ENCODE measurements at places on chromosomes 6 and 20.

DNA sequence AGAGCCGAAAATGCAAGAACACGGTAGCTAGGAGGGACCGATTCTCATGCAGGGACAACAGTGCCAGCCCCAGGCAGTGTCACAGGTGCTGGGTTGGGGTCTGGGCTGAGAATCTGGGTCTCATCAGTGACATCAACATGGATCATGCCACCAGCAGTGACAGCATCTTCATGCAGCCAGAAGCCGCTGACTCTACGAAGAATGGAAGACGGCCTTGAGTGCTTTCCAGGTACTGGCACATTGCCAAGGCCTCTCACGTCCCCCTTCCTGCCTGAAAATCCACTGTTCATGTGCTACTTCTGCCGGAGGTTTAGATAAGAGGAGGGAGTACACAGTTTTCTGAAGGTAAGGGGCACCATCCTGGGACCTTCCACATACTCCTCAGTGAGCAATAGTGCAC, 141.1 kb upstream of the FOXQ1 start:
- no peak for DNase-seq

DNA sequence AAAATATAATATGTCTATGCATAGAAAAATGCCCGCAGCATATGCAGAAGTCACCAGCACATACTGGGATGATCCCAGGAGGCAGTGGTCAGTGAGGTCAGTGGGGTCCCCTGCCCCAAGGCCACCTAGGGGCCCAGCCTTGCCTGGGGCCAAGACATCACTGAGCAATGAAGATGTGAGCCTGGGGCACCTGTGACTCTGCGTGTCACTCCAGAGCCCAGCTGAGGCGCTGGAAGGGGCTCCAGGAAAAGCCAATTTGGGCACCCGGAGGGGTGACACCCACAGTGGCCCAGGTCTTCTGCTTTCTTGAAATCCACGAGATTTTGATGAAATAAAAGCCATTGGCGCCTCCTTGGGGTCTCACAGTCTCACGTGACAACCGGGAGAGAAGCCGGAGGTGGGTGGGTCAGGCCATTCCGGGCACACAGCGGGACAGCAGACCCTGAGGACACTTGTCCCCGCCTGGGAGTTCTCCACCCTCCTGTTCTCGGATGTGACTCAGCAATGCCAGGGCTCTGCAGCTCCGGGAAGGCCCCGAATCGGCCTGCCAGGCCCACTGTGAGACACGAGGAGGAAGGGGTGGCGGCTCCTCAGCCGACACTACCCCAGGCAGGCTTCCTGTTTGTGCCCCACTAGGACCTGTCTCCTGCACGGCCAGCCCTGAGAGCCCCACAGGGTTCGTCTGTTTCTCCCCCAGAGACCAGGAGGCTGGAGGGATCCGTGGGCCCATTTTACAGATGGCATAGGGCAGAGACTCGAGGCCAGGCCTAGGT, 24.4 kb upstream of the SLCO4A1 start:
- DNase-seq = no peak

GRCh38 chr20:3674995-3675900, 6.6 kb downstream of the ADAM33 start:
- no peak for DNase-seq

GRCh38 chr6:25472306-25472705, 179.7 kb upstream of the SCGN start:
- no peak for DNase-seq

GRCh38 chr6:170087941-170088581, 202.8 kb downstream of the DLL1 start:
- DNase-seq = no peak

DNA sequence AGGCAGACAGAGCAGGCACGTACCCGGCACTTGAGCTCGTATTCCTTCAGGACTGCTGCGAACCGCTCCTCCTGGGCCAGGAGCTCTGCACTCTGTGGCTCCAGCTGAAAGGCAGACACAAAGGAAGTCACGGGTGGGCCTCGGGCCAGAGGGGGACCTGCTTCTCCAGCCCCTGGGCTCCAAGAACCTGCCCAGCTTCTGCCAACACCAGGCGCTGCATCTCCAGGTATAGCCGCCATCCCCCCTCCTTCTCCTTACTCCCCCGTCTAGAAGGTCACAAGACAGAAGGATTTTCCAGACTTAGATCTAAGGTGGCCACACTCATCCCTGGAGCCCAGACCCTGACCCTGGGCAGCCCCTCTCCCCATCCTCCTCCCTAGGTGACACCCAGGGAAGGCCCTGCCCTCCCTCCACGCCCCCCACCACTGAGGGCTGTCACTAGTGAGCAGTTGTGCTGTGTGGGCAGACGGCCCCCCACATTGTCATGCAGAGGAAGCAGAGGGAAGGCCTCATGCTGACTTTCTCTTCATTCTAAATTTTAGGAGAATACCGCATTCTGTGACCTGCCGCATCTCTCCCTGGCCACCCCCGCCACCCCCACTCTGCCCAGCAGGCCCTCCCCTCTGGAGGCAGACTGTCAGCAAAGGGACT, 81.9 kb downstream of the GINS1 start:
- no peak for DNase-seq

GRCh38 chr6:35955071-35955470, 34.2 kb upstream of the SRPK1 start:
- no peak for DNase-seq

DNA sequence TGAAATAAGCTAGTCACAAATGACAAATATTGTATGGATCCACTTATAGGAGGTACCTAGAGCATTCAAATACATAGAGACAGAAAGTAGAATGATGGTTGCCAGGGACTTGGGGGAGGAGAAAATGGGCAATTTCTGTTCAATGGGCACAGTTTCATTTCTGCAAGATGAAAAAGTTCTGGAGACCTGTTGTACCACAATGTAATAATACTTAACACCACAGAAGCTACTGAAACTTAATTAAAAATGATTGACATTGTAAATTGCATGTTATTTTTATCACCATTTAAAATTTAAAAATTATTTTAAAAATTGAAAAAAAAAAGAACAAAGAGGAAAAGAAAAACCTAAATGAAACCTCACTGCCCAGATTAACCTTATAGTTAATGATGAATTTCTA, 67.4 kb downstream of the NHLRC1 start:
- no peak for DNase-seq

DNA sequence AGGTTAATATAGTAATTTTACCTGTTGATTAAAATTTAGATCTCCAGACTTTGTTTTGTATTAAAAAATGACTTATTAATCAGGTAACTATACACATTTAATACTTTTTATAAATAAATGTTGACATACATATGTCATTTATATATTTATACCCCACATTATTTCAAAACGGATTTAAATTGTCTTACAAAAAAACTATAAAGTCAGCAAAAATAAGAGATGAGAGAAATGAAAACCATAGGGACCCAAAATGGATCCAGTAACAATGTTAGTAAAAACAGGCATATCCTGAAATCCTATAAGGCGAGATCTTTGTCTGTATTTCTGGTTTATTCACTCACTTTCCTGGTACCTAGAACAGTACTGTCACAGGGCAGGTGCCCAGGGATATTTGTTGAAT, 91.5 kb downstream of the PACRG start:
- no peak for DNase-seq

DNA sequence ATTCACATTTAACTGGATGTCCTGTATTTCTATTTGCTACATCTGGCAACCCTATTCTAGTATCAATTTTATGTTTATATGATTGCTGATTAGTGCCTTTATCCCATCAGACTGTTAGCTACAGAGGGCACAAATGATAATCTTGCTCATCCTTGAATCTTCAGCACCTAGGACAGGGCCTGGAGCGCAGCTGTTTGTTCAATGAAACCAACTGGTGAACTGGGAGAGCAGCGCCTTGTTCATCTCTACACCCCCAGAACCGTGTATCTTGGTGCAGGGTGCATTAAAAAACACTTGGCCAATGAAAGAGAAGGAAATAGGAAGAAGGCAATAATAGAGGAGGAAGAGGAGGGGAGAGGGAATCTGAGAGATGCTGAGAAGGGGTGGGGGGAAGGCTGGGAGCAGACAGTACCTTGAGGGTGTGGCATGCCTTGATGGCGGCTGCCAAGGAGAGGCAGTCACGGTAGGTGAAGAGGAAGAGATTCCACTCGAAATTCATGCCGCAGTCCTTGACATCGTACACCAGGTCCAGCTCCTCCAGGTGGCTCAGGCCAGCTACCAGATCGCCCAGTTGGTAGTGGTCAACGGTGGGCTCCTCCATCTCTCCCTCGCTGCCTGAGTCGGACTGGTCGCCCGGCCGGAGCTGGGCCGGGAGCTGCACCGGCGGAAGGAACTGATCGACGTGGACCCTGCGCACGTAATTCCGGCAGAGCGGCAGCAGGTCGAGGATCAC, 15.5 kb downstream of the TMEM151B start:
- DNase-seq = no peak

- no peak for DNase-seq
Observed at GRCh38 chr6:104995989-104996617, 39.2 kb downstream of the LIN28B start.

GRCh38 chr6:64838726-64839125, 868.3 kb downstream of the EYS start:
- DNase-seq = no peak

- DNase-seq = no peak
Observed at GRCh38 chr20:15455279-15455678, 1117.9 kb upstream of the FLRT3 start.

DNA sequence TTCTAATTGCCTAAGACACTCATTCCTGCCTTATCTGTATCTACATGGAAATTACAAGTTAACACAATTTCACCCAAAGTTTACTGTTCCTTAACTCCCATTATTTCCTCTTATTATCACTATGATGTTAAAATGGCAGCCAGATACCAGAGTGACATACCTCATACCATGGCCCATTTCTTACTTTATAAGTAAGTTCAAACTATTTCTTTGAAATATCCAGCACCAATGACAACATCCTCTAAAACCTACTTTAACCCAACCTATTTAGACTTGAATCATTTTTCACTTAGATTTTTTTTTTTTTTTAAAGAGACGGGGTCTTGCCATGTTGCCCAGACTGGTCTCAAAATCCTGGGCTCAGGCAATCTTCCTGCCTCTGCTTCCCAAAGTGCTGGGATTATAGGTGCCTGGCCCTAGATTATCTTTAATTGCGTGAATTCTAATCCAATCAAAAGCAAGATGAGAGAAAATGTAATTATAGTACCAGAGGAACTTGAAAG, 10.0 kb downstream of the REV3L start:
- no peak for DNase-seq

DNA sequence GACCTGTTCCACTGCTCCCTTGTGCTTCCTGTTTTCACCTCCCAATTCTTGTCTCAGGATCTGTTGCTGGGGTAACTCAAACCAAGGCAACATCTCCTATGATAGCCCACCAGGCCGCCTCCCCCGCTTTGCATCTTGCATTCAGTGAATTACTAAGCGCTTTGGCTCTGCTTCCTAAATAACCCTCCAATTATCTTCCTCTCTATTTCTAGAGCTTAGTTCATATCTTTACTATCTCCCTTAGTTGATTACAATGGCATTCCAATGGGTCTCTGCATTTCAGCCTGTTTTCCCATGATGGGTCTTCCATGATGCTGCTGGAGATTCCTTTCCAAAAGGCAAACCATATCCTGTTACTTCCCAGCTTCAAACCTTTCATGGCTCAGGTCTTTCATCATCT, 117.2 kb upstream of the FERMT1 start:
- no peak for DNase-seq

GRCh38 chr20:60727425-60727824, 524.6 kb upstream of the CDH4 start:
- no peak for DNase-seq

- no peak for DNase-seq
Observed at GRCh38 chr6:137121401-137121997, 51.9 kb downstream of the IL22RA2 start.

DNA sequence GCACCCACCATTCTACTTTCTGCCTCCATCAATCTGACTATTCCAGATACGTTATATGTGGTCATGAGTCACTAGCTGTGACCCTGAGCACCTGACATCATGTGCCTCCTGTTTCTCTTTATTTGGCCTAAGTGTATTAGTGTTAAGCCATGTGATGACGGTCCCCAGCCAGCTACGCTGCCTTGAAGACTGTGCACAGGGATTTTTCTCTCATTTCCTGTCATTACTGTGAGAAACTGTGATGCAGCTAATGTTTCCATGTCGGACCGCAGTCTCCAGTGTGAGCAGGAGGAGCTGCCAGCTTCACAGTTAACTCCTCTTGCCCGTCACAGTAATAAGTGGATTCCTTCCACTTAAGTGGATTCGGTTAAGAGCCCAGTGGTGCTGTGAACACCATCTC, 9.9 kb upstream of the SPATS1 start:
- no peak for DNase-seq

DNA sequence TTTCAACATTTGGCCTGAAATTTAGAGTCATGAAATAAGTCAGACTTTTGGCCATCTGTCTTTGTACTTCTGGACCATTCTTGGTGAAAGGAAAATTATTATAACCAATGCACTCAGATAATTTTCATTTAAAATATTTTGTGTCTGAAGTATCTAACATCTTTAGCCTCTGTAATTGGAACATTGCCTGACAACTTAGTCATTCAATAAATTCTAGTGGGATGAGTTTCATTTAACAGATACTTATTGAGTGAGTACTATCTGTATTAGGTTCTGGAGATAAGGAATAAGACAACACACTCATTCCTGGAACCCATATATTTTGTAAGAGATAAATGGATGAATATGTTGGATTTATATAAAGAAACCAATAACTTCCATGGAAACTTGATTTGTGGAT, 536.0 kb downstream of the BCKDHB start:
- DNase-seq = no peak

DNA sequence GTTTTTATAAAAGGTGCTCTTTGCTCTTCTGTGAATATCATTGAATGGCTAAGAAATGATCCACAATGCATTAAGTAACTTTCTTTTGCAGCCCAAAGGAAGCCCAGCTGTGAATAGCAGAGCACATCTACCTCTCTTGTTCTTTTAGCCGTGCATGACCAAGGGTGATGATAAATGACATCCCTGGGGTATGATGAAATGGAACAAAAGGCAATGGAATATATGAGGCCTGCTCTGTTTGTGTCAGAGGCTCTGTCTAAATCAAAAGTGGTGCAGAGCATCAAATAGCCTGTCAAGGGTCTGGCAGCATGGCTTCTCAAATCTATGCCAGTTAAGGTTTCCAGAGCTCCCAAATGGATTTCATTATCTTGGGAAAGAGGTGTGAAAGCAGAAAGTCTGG, 362.6 kb upstream of the RNF217 start:
- no peak for DNase-seq

- DNase-seq = no peak
Observed at GRCh38 chr6:84687431-84687830, 77.0 kb downstream of the TBX18 start.

GRCh38 chr20:53623454-53624211, 30.0 kb upstream of the ZNF217 start:
- no peak for DNase-seq

GRCh38 chr6:13308332-13308731, 20.0 kb downstream of the TBC1D7 start:
- DNase-seq = no peak

GRCh38 chr20:46827718-46828458, 66.8 kb upstream of the EYA2 start:
- DNase-seq = no peak

GRCh38 chr6:113511100-113511499, 346.0 kb upstream of the MARCKS start:
- no peak for DNase-seq

- no peak for DNase-seq
Observed at GRCh38 chr6:42339991-42340401, 111.7 kb downstream of the TRERF1 start.

- no peak for DNase-seq
Observed at GRCh38 chr6:137166247-137167098, 7.0 kb downstream of the IL22RA2 start.
